ENCODE measurements at places on chromosomes 1 and 21.

GRCh38 chr1:246705368-246705767 lies 18.8 kb upstream of the SCCPDH start:
- no peak for DNase-seq

DNA sequence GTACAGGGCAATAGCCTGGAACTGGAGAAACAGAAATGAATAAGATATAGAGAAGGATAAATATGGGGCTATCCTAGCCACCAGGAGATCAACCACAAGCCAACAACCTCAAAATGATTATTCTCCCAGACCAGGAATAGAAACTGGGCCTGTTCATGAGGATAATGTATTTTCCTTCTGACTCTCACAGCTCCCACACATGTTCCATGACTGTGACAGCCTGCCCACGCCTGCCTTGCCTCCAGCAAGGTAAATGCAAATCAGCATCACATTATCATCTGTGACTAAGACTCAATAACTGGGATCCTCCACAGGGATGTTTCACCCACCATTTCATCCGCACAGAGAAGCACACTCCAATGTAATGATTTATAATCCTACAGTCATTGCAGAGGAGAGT lies 3.3 kb downstream of the ENSA start:
- DNase-seq = no peak

DNA sequence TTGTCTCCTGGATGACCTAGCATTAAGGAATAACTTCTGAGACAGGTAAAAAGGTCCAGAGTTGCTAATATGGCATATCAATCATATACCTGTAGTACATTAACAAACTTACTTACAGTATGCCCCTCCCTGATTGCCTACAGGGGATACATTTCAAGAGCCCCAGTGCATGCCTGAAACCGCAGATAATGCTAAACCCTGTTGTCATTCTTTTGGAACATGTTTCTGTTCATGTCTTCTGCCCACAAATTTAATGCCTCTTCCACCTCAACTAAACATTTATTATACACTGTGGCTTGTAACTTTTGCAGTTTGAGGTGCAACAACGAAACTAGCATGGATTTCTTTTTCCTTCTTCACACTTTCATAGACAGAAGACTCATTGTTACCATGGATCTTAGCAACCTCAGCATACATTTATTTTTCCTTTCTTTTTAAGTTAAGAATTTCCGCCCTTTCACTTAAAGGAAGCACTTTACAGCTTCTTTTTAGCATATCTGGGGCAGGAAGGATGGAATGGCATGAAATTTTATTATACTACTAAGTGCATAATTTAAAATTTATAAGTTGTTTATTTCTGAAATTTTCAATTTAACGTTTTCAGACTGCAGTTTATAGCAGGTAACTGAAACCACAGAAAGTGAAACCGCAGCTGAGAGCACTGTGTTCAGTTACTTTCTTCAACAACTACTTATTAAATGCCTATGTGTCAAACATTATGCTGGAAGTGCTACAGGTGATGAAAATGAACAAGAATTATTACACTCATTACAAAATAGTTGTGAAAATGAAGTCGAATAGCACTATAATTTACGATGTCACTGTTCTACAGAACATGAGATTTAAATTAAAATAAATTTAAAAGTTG lies 25.3 kb downstream of the F13B start:
- DNase-seq = no peak

DNA sequence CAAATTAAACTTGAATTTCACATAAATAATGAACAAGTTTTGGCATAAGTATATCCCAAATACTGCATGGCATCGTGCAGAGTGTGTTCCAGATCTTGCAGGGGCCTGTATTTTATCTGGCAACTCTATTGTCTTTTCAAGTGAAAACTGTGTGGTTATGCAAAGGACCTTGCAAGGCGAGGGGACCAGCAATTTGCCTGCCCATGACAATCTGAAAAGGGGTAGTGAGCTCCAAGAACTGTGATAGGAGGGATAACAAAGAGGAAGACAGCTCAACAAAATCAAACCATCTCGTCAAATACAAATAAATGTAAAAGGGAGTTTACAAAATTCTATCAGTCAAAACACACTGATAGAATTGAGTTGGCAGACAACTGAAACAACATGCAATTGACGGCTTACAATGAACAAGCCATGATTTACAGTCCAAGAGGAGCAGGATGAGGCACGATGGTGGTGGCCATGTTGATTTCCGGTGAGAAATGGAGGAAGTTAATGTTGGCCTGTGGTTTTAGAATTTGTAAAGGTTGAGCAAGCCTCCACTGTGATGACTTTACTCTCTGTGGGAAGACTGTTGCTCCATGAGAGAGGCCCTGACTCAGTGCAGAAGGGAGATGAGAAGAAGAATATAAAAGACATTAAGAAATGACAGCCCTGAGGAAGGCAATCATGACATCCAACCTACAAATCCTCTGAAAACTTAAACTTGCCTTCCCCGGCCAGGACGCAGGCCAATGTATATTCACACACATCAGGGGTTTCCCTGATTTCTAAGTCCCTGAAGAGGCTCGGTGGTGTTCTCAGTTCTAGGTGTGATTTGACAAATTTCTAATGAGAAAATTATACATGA lies 132.2 kb downstream of the ADSS2 start:
- peak; percentile 81 for DNase-seq

DNA sequence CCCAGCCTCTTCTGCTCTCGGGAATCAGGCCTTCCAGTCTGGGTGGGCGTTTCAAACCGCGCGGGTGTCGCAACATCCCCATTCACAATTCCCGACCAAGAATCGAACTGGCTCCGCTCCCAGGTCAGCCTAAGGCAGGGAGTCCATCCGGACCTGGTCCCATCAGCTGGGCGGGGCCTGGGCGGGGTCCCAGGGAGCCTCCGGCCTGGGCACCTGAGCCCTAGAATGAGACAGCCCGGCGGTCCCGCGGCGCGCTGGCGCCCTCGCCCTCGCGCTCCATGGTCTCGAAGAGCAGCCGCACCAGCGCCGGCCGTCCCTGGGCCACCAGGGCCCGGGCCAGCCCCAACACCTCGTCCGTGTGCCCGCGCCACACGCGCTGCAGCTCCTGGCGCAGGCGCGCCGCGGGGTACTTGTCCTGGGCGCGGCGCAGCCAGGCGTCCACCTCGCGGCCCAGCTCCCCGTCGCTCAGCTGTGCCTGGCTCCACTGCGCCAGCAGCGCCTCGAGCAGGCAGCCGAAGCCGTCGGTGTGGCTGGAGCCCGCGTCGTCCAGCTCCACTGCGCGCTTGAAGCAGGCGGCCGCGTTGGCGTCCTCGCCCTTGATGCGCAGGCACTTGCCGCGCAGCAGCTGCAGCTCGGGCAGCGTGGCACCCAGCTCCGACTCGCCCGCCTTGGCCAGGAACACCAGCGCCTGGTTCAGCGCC lies 16.9 kb upstream of the PARS2 start:
- DNase-seq = no peak

DNA sequence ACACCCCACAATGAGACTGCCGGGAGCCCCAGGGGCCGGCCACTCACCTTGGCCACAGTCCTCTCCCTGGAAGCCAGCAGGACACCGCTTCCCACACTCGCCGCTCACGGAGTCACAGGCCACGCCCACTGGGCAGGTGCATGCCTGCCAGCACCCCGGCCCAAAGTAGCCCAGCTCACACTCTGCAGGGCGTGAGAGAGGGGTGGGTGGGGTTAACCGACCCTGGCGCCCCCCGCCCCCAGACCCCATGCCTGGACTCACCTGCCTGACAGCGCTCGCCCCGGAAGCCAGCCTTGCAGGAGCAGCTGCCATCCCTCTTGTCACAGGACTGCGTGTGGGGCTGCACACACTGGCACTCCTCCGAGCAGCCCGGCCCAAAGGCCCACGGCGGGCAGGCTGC lies 50.7 kb downstream of the ARHGEF16 start:
- no peak for DNase-seq

GRCh38 chr1:42936309-42937078 lies 22.2 kb downstream of the SLC2A1 start:
- peak; percentile 80 for DNase-seq

DNA sequence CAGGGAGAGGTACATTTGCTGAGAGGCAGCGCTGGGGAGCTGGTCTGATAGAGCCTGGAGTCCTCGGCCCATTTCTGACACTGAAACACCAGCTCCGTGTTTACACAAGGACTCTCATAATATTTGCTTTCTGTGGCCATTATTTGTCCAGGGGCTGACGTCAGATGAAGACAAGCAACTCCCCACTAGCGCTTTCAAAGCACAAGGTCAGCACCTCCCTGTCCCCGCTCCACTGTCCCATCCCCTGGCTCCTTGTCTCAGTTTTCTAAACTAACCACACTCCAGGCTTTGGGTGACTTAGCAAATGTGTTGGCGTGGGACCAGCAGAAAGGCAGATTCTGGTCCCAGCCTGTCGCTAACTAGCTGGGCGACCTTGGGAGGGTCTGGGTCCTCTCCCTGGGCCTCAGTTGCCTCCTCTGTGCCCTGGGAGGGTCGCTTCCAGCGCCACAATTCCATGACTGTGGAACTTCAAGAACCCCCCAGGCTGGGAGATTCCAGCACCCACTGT lies 37.4 kb upstream of the ZBTB40 start:
- DNase-seq = no peak

DNA sequence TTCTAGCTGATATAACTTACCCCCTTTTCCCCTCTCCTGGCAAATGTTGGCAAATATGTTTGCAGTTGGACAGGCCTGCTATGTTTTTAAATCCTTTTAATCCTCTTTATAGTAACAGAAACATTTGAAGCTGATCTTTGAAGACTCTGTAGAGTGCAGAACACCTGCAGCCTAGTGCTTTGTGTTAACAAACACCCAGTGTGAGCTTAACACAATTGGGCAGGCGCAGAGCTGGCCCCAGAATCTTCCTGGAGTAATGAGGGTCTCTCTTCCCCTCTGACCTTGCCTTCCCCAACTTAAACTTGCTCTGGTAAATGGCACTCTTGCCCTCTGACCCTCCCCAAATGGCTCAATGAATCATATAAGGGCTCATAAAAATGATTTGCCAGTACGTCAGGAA lies 247.9 kb upstream of the LYPLAL1 start:
- no peak for DNase-seq

GRCh38 chr1:229563701-229564100 lies 5.2 kb upstream of the ABCB10 start:
- DNase-seq = no peak

- DNase-seq = no peak
Observed at GRCh38 chr1:231021540-231022031, 18.5 kb downstream of the FAM89A start.

GRCh38 chr1:36847761-36848160 lies 186.6 kb downstream of the GRIK3 start:
- DNase-seq = no peak

DNA sequence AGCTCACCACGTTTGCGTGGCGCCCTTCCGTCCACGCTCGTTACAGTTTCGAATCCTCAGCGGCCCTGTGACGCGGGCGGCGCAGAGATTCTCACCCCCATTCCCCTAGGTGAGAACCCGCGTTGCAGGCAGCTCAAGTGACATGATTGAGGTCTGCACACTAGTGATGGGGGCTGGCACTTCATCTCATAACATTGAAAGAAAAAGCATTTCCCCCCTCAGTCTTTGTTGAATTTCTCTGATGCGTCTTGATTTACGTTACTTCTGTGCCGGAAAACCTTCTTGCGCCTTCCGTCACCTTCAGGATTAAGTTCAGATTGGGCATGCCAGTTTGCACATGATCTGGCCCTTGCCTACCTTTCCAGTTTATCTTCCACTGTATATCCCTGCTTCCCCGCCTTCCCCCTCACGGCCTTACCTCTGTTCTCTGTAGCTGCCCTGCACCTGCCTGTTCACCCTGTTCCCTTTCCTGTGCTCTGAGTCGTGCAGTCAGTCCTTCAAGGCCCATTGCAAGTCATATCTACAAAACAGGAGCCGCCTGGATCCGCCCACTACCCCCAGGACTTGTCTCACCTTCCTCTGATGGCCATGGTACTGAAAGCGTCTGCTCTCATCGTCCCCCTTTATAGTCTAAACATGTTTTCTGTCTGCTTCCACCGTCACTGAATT lies 1.1 kb downstream of the CTPS1 start:
- DNase-seq = peak; percentile 45

GRCh38 chr1:193079187-193079586 lies 19.8 kb downstream of the RO60 start:
- DNase-seq = no peak
